ENCODE measurements at places on chromosomes 3 and 15. TPM values are rescaled to one million over a fixed set of nuclear protein-coding genes. Genes with fewer than 3 reads are reported as not detected.

Gene STAB1
- total RNA-seq, result 21.8 TPM

Gene MESP1
- 67.4 TPM for total RNA-seq

Gene CHRNA5
- total RNA-seq, result 2.0 TPM

Gene GOLGA6L7
- 2.7 TPM for total RNA-seq

Gene MAP4
- total RNA-seq, result 74.3 TPM

Gene ADAMTS7
- 1.6 TPM for total RNA-seq

Gene TGM5
- total RNA-seq, result 1.6 TPM

Gene KLHL40
- total RNA-seq, result 1.2 TPM

Gene NMNAT3
- 11.9 TPM for total RNA-seq

Gene CCR1
- total RNA-seq, result 0.46 TPM

Gene RTP1
- total RNA-seq, result not detected

Gene COL6A6
- total RNA-seq, result 0.57 TPM

GRCh38 chr3:134693226-134693625 lies 42.4 kb upstream of the KY start:
- no peak for DNase-seq
- H3K4me3 ChIP-seq, result no peak overlapping the region
- no peaks in the 10 kb centered on the region for H3K27me3 ChIP-seq
- no peaks in the 10 kb centered on the region for H3K36me3 ChIP-seq
- H3K27ac ChIP-seq, result no peak overlapping the region

DNA sequence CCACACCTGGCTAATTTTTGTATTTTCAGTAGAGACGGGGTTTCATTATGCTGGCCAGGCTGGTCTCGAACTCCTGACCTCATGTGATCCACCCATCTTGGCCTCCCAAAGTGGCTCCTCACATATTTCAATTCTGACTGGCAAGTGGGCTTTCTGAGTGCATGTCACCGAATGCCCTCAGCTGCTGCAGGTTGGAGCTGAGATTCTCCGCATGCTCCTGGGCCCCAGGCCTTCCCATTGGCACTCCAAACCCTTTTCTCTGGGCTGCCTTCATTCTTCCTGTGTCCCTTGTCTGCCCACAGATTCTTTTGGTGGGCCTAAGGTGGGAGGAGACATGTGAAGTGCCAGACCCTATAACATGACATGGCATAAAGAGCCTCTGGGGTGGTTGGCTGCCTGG lies 67.3 kb downstream of the SYNM start:
- H3K4me3 ChIP-seq, result no peak overlapping the region
- H3K4me1 ChIP-seq, result no peaks in the 10 kb centered on the region
- H3K27me3 ChIP-seq, result no peaks in the 10 kb centered on the region
- H3K36me3 ChIP-seq, result no peaks in the 10 kb centered on the region
- H3K27ac ChIP-seq, result peak overlapping the region; percentile 76

GRCh38 chr3:140100479-140100878 lies 165.5 kb downstream of the CLSTN2 start:
- H3K36me3 ChIP-seq, result no peaks in the 10 kb centered on the region
- no peak for DNase-seq
- H3K4me1 ChIP-seq, result no peaks in the 10 kb centered on the region
- no peak overlapping the region for H3K4me3 ChIP-seq
- H3K27me3 ChIP-seq, result no peaks in the 10 kb centered on the region

- no peak overlapping the region for H3K27ac ChIP-seq
- H3K36me3 ChIP-seq, result no peaks in the 10 kb centered on the region
- no peaks in the 10 kb centered on the region for H3K27me3 ChIP-seq
- H3K4me1 ChIP-seq, result no peaks in the 10 kb centered on the region
- H3K4me3 ChIP-seq, result no peak overlapping the region
- DNase-seq, result no peak
These were observed 827.5 kb upstream of the DPPA4 start for GRCh38 chr3:110164632-110165369.

- H3K27me3 ChIP-seq, result no peaks in the 10 kb centered on the region
- no peak overlapping the region for H3K4me3 ChIP-seq
- DNase-seq, result no peak
- H3K27ac ChIP-seq, result no peak overlapping the region
These were observed 953.4 kb downstream of the AGBL1 start for GRCh38 chr15:87033056-87033455.

DNA sequence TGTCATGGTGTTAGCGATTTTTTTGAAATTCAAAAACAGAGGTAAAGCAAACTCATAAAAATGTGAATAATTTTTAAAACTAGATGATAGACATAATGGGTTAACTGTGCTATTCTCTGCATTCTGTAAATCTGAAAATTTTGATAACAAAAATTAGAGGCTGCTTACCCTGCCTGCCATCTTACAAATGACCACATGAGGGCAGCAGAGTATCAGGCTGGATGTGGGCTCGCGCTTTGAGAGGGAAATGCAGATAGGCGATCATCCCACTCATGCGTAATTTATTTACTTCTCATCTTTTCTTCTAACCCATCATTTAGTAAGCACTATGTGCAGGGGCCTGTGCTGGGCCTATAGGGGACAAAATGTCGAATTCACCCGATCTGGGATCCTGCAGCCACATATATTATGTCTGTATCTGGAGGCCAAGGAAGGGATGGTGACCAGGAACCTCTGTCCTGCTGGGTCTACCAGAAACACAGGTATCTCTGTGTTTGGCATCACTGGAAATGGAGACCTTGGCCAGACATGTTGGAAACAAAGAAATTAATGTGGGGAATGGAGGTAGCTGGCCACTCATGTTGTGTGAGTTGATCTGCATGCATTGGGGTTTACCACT lies 7.8 kb upstream of the RAD18 start:
- no peaks in the 10 kb centered on the region for H3K27me3 ChIP-seq
- peak; percentile 60 for DNase-seq
- H3K4me1 ChIP-seq, result peaks cover 2% of the 10 kb centered on the region

DNA sequence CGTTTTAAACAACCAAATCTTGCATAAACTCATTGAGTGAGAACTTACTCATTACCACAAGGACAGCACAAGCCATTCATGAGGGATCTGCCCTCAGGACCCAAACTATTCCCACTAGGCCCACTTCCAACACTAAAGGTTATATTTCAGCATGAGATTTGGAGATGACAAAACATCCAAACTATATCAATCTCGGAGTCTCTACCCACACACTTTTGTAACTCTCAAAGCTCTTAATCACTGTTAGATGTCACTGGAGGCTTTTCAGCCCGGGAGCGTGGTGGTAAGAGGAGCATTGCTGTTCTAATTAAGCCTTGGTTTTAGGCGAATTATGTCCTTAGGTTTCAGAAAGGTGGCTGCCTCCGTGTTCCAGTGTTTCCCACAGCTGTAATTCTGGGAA lies 86.3 kb downstream of the CNTN6 start:
- H3K4me1 ChIP-seq, result no peaks in the 10 kb centered on the region
- H3K4me3 ChIP-seq, result no peak overlapping the region
- DNase-seq, result no peak

GRCh38 chr3:115825046-115825445 lies 201.7 kb downstream of the GAP43 start:
- H3K27ac ChIP-seq, result no peak overlapping the region
- DNase-seq, result no peak
- H3K4me3 ChIP-seq, result no peak overlapping the region
- H3K36me3 ChIP-seq, result no peaks in the 10 kb centered on the region

- H3K4me1 ChIP-seq, result no peaks in the 10 kb centered on the region
- no peak for DNase-seq
- peaks cover 8% of the 10 kb centered on the region for H3K36me3 ChIP-seq
These were observed 3.7 kb downstream of the ABTB1 start for GRCh38 chr3:127676456-127676855.

- no peaks in the 10 kb centered on the region for H3K27me3 ChIP-seq
- H3K36me3 ChIP-seq, result peaks cover 39% of the 10 kb centered on the region
- H3K4me3 ChIP-seq, result no peak overlapping the region
- peak; percentile 2 for DNase-seq
These were observed 22.3 kb downstream of the PLXNB1 start for GRCh38 chr3:48407542-48408099.

DNA sequence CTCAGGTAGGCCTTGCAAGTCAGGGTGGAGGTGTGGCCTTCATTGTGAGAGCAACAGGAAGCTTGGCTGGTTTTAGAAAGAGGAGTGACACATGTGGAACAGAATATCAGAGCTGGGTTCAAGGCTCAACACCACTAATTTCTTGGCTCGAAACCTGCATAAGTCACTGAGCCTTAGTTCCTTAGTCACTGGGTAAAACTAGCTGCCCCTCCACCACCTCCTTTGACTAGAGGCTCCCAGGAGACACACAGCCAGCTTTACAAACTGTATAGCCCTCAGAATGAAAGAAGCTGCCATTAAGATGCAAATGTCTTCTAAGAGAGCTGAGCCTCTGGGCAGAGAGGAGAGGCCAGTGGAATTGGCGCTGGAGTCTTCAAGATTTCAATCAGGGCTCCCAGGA lies 67.7 kb downstream of the CERS3 start:
- no peaks in the 10 kb centered on the region for H3K27me3 ChIP-seq
- H3K27ac ChIP-seq, result no peak overlapping the region
- H3K4me1 ChIP-seq, result no peaks in the 10 kb centered on the region

DNA sequence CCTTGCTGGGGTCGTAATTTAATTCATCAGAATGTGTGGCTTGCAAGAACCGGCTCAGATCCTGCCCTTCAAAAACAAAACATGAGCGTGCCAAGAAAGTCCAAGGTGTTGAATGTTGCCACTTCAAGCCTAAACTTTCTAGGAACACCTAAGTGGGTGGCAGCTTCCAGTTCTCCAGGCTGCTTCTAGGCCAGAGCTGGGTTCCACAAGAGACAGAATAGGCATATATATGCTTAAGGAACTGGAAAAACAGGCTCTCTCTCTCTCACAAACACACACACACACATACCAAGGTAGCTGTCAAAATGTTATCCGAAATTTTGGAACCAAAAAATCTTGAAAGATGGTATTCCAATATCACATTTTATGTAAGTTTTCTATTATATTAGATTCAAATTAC lies 890 bp upstream of the ADIPOQ start:
- no peaks in the 10 kb centered on the region for H3K36me3 ChIP-seq
- no peaks in the 10 kb centered on the region for H3K27me3 ChIP-seq
- H3K4me1 ChIP-seq, result peaks cover 4% of the 10 kb centered on the region
- H3K27ac ChIP-seq, result no peak overlapping the region
- peak; percentile 37 for DNase-seq

DNA sequence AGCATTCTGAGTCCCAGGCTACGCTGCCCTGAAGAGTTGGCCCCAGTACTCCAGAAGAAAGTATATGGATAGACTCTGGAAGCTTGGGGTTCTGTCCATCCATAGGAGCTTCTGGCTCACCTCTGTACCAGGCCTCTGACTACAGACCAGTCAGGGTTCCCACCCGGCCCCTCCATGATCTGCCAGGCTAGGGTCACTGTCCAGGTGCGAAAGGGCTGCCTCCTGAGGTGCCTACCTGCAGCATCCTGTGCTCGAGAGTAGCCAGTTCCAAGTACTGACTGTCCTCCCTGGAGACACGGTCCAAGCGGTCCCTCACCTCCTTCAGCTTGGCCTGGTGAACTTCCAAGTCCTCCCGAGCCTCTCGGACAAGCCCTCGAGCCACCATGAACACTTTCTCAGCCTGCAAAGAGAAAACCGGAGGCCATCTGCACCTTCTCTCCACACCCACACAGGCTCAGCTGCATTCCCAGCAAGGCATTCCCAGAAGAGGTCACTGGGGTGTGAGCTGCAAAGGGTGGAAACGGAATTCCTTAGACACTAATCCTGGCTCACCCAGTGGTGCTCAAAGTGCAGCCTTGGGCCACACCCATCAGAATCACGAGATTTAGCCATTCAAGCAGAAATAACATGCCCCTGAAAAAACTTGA lies 3.7 kb upstream of the PLXNB1 start:
- H3K4me1 ChIP-seq, result peaks cover 7% of the 10 kb centered on the region
- no peaks in the 10 kb centered on the region for H3K27me3 ChIP-seq
- peak overlapping the region; percentile 96 for H3K27ac ChIP-seq
- no peaks in the 10 kb centered on the region for H3K36me3 ChIP-seq

GRCh38 chr3:146313746-146314111 lies 62.8 kb upstream of the PLSCR4 start:
- no peak overlapping the region for H3K4me3 ChIP-seq
- H3K36me3 ChIP-seq, result no peaks in the 10 kb centered on the region
- H3K27me3 ChIP-seq, result no peaks in the 10 kb centered on the region

DNA sequence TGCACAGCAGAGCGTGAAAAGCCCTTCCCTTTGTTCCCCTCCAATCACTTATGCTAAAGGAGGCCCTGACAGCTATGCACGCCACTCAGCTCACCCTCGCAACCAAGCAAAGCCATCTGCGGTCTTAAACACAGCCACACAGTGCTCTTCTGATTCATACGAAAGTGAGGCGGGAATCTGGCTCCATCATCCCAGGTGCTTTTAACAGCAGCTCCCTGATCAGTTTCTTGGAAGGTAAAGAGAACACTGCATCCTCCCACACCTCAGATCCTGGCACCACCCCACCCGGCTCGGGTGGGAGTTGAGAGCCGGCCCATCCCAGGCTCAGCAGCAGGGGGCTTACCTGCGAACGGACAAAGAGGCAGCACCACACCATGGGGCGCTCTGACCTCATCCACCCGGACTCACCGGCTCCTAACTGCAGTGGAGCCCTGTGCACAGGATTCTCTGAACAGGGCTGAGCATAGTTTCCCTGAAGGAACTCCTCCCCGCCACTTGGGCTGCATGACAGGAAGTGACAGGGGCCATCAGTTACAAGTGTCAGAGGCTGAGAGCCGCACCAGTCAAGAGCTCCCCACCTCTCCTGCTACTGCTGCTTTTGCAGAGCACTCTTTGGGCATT lies 114.3 kb upstream of the ARHGEF3 start:
- no peaks in the 10 kb centered on the region for H3K4me1 ChIP-seq
- peak overlapping the region; percentile 3 for H3K4me3 ChIP-seq
- DNase-seq, result no peak
- no peaks in the 10 kb centered on the region for H3K27me3 ChIP-seq

DNA sequence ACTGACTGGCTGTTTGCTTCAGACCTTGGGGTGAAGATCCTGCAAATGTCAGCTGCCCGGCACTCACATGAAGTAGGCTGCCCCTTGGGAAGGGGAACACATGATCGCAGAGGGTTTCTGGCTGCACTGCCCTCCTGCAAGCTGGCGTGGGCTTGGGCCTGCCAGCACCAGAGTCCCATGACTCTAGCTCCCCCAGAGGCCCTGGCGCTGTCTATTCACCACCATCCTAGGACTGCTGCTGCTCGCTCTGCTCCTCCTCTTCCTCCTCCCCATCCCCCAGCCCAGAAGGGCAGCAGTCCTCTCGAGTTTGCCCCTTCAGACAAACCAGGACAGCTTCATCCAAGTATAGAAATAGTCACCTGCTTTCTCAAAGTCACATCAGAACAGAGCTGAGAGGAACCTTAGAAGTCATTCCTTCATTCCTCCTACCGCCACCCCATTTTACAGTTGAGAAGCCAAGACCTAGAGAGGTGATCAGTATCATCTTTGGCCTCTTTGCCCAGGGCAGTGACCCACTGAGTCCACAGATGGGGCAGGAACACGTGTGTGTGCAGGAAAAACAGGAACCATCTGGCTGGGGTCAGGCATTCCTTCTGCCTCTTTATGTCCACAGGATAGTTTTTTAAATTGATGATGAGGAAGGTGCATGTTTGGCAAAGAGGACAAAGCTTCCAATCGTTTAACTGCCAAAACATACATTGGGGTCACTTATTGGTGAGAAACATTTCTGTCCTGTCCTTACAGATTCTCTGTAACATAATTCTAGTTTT lies 13.2 kb downstream of the DPH3 start:
- no peak overlapping the region for H3K27ac ChIP-seq
- no peaks in the 10 kb centered on the region for H3K27me3 ChIP-seq
- no peak overlapping the region for H3K4me3 ChIP-seq

DNA sequence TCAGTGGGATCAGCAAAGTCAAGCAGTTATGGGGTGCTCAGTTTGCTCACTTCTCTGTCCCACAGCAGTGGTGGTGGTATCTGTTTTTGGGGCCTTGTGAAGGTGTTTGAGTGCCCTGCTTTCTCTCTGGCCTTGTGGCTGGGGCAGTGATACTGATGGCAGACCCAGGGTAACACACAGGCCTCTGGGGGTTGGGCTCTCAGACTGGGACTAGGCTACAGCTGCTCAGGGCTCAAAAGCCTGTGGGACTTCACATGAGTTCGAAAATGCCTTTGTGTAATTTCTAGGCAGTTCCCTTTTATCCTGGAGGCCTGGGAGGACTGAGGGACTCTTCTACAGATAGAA lies 75.3 kb downstream of the STXBP5L start:
- H3K4me3 ChIP-seq, result no peak overlapping the region
- DNase-seq, result no peak
- no peaks in the 10 kb centered on the region for H3K4me1 ChIP-seq

All from prostate gland (tissue), 2 donors.